Colonic mucosa (tissue), 4 donors: ENCODE measurements at places on chromosomes 3 and 15.

- no peak for DNase-seq
Measured at GRCh38 chr3:127363171-127363570, 75.3 kb upstream of the PRR20G start.

GRCh38 chr3:44114142-44114541 is 127.5 kb upstream of the TOPAZ1 start:
- peak; percentile 41 for DNase-seq

GRCh38 chr3:130950124-130950523 is 56.2 kb downstream of the ATP2C1 start:
- no peak for DNase-seq

GRCh38 chr3:97810779-97811390 is 10.9 kb upstream of the CRYBG3 start:
- DNase-seq = no peak

DNA sequence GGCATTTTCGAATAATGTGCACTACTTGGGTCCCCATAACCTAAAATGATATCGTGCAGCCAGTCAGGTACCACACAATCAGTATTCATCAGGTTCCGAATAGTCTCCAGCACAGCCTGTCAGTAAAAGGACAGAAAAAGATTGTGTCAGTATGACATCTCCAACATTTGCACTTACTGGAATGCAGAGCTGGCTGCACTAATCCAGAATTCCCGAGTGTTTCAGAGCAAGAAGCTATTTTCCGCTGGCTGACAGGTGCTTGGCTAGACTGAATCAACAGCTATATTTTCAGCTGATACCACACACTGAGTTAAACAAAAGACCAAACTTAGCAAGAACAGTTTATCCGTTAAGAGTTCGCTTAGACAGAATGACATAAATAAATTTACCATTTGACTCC is 68.8 kb downstream of the AQR start:
- no peak for DNase-seq

DNA sequence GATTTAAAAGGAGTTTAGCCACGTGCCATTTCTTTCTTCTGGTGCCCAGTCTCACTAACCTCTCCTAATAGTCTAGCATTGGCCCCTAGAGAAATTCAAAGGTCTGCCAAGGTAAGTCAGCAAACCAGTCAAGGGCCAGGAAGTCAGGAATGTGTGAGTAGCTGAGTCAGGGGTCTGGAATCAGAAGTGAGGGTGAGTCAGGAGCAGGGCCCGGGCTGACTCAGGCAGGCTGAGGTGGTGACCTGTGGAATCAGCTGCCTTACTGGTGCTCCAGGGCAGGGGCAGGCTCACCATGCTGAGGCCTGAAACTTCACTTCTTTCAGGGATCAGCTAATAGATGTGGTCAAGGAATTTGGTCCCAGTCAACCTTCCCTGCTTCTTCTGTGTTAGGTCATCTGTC is 105.8 kb upstream of the MYZAP start:
- no peak for DNase-seq

- DNase-seq = no peak
Measured at GRCh38 chr3:175885231-175885766, 1026.2 kb downstream of the NAALADL2 start.

GRCh38 chr15:71603379-71603778 is 207.0 kb upstream of the NR2E3 start:
- no peak for DNase-seq

DNA sequence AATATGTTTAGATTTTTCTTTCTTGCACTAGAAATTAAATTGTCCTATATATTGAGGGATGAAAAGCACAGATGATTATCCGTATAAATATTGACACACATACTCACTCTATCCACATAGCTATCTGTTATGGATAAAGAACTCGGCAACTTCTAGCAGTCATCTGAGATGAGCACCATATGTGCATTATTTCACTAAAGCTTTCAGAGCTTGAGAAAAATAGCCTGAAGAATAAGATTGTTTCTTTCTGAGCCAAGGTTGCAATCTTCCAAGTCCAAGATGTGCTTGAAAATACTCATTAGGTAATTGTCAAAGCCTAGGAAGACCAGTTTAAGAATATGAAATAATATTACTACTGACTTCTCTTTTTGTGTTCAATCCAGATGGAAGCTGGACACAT is 40.5 kb downstream of the COL8A1 start:
- no peak for DNase-seq

GRCh38 chr3:147159141-147159540 is 247.2 kb downstream of the ZIC4 start:
- DNase-seq = no peak

GRCh38 chr3:36444909-36445308 is 64.6 kb downstream of the STAC start:
- DNase-seq = no peak

DNA sequence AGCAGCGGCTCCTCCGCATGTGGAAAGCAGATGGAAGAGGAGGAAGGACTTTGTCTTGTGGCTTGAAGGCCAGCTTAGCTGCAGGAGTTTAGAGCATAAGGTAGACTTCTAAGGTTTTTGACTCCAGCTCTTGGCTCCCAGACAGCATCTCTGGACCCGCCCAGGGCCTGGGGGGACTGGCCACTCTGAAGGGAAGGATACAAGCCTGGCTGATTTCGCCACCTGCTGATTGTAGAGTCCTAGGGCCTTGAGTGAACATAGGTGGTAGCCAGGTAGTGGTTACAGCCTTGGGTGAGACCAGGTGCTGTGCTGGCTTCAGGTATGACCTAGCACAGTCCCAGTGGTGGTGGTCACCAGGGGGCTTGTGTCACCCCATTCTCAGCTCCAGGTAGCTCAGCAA is 48.4 kb upstream of the RPL35A start:
- DNase-seq = no peak

DNA sequence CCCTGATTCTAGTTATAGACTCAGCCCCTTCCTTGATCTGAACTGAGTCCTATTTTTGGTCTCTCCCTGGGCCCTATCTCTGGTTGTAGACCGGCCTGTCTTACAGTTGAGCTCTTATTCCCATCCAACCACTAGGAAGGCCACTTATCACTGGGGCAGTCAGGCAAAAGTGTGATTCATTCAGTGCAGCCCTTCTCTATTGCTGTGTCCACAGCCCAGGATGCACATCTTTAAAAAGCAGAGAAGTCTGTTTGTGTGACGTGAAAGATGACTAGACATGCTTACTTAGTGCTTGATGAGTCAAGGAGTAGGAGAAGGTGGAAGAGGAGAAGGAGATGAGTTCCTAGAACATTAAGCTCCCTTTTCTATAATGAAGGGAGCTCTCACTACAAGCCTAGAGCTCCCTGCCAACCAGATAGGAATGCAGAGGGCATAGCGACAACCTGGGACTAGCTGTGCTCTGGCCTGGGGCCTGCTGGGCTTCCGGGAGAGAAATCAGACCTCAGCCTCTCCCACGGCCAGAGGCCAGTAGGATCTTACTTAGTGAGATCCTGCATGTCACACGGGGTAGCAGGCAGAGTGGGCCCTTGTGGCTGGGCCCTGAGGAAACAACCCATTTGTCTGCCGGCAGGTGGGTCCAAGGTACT is 25.7 kb downstream of the INSYN1 start:
- DNase-seq = no peak

- peak; percentile 53 for DNase-seq
Measured at GRCh38 chr3:155745795-155746550, 1.1 kb upstream of the PLCH1 start.

DNA sequence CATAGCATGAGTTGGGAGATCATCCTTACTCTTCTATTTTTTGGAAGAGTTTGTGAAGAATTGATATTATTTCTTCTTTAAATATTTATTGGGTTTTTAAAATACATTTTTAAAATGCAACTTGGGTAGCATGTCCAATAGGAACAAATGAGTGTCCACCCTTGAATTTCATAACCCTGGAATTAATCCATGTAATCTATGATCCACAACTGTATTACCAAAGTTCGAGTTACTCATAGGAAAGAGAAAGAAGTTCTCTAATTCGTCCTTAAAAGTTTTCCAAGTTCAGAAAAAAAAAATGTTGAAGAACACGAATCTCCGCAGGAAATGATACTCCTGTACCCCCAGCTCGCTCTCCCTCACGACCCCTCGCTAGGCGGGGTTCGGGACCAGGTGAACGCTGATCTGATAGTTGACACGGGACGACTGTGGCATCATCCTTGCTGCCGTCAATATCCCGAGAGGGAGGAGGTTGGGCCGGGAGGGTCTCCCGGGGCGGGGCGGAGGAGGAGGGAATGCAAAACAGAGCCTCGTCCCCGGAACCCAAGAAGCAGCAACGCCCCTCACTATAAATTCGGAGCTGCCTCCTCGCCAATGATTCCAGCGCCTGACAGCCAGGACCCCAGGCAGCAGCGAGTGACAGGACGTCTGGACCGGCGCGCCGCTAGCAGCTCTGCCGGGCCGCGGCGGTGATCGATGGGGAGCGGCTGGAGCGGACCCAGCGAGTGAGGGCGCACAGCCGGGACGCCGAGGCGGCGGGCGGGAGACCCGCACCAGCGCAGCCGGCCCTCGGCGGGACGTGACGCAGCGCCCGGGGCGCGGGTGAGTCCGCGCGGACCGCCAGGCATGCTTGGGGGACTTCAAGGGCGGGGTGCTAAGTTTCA is at the start of gene AGTR1:
TSS of gene AGTR1 (plus strand) at position 598 of the 884 bp plus-strand sequence. CDS start 43,133 bp downstream, outside the sequence.
- DNase-seq = peak; percentile 41

DNA sequence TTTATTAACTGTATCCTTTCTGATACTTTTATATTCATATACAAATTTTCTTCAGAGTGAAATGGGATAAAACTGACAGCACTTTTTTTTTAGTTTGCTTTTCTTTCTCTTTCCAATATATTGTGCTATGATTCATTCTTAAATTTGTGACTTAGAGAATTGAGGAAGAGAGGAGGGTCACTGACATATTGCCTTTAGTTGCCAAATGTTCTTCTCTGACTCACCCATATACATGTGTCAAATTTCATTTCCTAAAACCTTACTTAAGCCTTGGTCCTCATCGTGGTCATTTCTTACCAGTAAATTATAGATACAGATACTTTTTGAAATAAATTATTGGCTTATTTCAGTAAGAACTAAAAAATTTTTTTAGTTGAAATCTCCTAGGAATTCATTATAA is 53.9 kb downstream of the CLASP2 start:
- no peak for DNase-seq

DNA sequence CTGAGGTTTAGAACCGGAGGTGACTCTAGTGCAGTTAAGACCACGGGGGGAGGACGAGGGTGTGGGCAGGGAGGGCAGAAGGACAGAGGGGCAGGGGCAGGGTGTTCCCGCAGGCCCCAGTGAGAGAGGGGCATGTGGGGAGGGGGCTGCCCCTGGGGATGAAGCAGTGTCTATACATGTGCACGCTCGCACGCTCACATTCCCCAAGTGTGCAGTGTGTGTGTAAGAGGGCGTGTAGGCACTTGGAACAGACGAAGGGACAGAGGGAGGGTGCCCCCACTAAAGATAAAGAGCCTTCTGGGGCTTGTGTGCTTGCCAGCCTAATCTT is 69.5 kb upstream of the MEF2A start:
- no peak for DNase-seq

- DNase-seq = no peak
Measured at GRCh38 chr3:52452570-52453221, 1.1 kb downstream of the TNNC1 start.

GRCh38 chr3:148158210-148158609 is 539.5 kb upstream of the AGTR1 start:
- no peak for DNase-seq

GRCh38 chr3:177777699-177778098 is 580.4 kb upstream of the TBL1XR1 start:
- DNase-seq = peak; percentile 72

DNA sequence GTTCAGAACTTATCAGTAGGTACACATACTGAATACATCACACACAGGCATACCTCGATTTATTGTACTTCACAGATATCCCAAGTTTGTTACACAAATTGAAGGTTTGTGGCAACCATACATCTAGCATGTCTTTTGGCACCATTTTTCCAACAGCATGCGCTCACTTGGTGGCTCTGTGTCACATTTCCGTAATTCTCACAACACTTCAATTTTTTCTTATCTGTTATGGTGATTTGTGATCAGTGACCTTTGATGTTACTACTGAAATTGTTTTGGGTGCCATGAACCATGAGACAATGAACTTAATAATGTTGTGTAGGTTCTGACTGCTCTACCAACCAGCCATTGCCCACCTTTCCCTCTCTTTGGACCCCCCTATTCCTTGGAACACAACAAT is 10.8 kb downstream of the PARL start:
- no peak for DNase-seq

DNA sequence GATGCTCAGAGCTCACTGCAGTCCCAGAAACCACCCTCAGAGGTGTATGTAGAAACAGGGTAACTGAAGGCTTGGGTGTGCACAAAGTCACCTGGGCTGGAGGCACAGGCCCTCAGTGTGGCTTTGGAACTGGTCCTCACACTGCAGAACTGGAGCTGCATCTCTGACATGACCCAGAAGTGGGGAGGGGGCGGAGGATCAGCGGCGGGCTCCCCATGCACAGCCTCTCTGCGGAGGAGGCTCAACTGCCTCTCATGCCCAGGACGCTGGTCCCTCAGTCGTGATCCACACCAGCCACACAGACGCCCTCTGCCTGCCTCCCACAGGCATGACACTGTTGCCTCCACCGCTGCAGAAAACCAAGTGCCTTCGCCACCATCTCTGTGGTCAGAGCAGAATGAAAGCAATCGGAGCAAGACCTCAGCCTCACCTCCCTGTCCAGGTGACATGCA is 73.7 kb downstream of the TM2D3 start:
- peak; percentile 63 for DNase-seq

DNA sequence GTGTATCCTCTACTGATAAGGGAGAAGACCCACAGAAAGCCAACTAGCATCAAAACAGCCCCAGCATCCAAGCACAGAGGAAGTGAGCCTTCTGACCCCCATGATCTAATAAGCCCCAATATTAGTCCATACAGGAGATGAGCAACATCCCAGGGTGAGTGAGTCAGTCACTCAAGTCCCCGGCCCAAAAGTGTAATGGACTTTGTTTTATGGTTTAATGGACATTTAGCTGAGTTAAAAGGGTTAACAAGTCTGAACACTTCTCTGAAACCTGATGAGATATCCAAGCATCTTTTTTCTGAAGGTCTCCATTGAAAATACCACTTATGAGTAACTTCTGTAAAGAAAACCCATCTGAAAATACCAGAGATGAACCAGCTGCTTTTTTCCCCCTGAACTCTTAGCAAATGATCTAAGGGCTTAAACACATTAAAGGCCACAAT is 115.6 kb downstream of the GREM1 start:
- no peak for DNase-seq

- no peak for DNase-seq
Measured at GRCh38 chr15:59165726-59166125, 40.9 kb upstream of the LDHAL6B start.

- no peak for DNase-seq
Measured at GRCh38 chr3:159974-160373, 36.6 kb upstream of the CHL1 start.

DNA sequence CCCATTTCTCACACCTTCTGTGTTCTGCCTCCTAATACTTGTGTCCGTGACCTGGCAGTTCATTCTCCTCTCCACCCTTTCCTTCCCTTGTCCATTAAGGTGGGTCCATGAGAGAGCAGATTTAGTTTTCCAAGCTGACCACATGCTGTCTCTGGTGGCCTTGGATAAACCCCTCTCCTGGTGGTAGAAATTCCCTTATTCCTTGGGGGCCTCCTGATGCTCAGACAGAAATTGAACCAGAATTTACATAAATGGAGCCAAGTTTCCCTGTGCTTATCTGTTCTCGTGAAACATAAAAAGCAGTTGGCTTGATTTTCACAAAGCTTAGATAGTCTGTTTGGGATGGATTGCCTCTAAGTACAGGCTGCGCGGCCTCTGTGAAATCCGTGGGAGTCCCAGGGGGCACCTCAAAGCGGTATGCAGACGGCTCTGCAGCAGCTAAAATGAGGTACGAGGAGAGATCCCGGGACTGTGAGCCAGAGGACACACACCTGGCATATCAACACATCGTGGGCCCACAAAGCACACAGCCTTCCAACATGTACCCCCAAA is 101.0 kb upstream of the NMNAT3 start:
- DNase-seq = no peak

- peak; percentile 86 for DNase-seq
Measured at GRCh38 chr3:193556841-193557240, 2.1 kb upstream of the ATP13A4 start.
